ENCODE measurements at places on chromosomes 2 and 18. TPM values are rescaled to one million over a fixed set of nuclear protein-coding genes. Genes with fewer than 3 reads are reported as not detected.

The PPP4R3B gene
- 80.8 TPM for total RNA-seq

The POTEC gene
- total RNA-seq, result not detected

The TTN gene
- total RNA-seq, result 6.9 TPM

The CGREF1 gene
- total RNA-seq, result 0.81 TPM

The EIF2AK2 gene
- total RNA-seq, result 42.9 TPM

The FBXO15 gene
- 2.1 TPM for total RNA-seq

The SP110 gene
- 128 TPM for total RNA-seq

The TGFA gene
- total RNA-seq, result 2.5 TPM

The TSPYL6 gene
- total RNA-seq, result not detected

The ACKR3 gene
- total RNA-seq, result 1.0 TPM

The RAB6C gene
- not detected for total RNA-seq

The SPDYA gene
- 1.5 TPM for total RNA-seq

The EN1 gene
- not detected for total RNA-seq

The IL1R1 gene
- 14.3 TPM for total RNA-seq

The BMP10 gene
- total RNA-seq, result not detected

The RIT2 gene
- not detected for total RNA-seq

The AMER3 gene
- not detected for total RNA-seq

The TUBA4B gene
- not detected for total RNA-seq

The DNAH6 gene
- 1.5 TPM for total RNA-seq

The DYSF gene
- 0.77 TPM for total RNA-seq

The PKDCC gene
- total RNA-seq, result not detected

The SPP2 gene
- not detected for total RNA-seq

The QPCT gene
- total RNA-seq, result 0.35 TPM

The RAB6D gene
- total RNA-seq, result not detected

The SH3BP4 gene
- total RNA-seq, result 1.6 TPM

The CD28 gene
- 177 TPM for total RNA-seq

The AGXT gene
- total RNA-seq, result not detected

The CYB5A gene
- total RNA-seq, result 47.8 TPM

The FAM168B gene
- total RNA-seq, result 89.3 TPM

The KRTCAP3 gene
- 13.4 TPM for total RNA-seq

The HOXD8 gene
- not detected for total RNA-seq

The CDH2 gene
- not detected for total RNA-seq

The CD302 gene
- 0.72 TPM for total RNA-seq

The FOSL2 gene
- 248 TPM for total RNA-seq

The CTIF gene
- 4.7 TPM for total RNA-seq

The SIGLEC15 gene
- total RNA-seq, result not detected

The SLC30A3 gene
- total RNA-seq, result 2.3 TPM

The LRPPRC gene
- 121 TPM for total RNA-seq

The GPR39 gene
- total RNA-seq, result not detected

The AKAIN1 gene
- total RNA-seq, result not detected

The SPHKAP gene
- not detected for total RNA-seq

The RNF144A gene
- total RNA-seq, result 52.1 TPM

The PSD4 gene
- total RNA-seq, result 200 TPM

The ANKRD62 gene
- not detected for total RNA-seq

The STK17B gene
- 280 TPM for total RNA-seq

The PRPF40A gene
- total RNA-seq, result 127 TPM

The MYO5B gene
- total RNA-seq, result 0.12 TPM

The NT5DC4 gene
- not detected for total RNA-seq

Data from activated T-cell treated with anti-CD3 and anti-CD28 coated beads, Interleukin-2, amount 50 U/mL, for 72 hours (primary cell).